T-cell (primary cell): ENCODE measurements at places on chromosomes 13 and 19. TPM values are rescaled to one million over a fixed set of nuclear protein-coding genes. Genes with fewer than 3 reads are reported as not detected.

GRCh38 chr19:40798683-40799557, at the start of gene EGLN2:
EGLN2 (plus strand) TSS chr19:40799191; CDS start chr19:40800573, 1,382 bp downstream.
- no peaks in the 10 kb centered on the region for H3K27me3 ChIP-seq
- H3K27ac ChIP-seq = peak within 1 kb of the TSS; percentile 99
- peaks cover 33% of the 10 kb centered on the region for H3K4me1 ChIP-seq
- peak within 1 kb of the TSS; percentile 90 for H3K4me3 ChIP-seq

GRCh38 chr13:57739089-57739488, 107.5 kb downstream of the PCDH17 start:
- H3K4me1 ChIP-seq = no peaks in the 10 kb centered on the region
- DNase-seq = no peak
- no peaks in the 10 kb centered on the region for H3K36me3 ChIP-seq
- H3K27me3 ChIP-seq = no peaks in the 10 kb centered on the region

DNA sequence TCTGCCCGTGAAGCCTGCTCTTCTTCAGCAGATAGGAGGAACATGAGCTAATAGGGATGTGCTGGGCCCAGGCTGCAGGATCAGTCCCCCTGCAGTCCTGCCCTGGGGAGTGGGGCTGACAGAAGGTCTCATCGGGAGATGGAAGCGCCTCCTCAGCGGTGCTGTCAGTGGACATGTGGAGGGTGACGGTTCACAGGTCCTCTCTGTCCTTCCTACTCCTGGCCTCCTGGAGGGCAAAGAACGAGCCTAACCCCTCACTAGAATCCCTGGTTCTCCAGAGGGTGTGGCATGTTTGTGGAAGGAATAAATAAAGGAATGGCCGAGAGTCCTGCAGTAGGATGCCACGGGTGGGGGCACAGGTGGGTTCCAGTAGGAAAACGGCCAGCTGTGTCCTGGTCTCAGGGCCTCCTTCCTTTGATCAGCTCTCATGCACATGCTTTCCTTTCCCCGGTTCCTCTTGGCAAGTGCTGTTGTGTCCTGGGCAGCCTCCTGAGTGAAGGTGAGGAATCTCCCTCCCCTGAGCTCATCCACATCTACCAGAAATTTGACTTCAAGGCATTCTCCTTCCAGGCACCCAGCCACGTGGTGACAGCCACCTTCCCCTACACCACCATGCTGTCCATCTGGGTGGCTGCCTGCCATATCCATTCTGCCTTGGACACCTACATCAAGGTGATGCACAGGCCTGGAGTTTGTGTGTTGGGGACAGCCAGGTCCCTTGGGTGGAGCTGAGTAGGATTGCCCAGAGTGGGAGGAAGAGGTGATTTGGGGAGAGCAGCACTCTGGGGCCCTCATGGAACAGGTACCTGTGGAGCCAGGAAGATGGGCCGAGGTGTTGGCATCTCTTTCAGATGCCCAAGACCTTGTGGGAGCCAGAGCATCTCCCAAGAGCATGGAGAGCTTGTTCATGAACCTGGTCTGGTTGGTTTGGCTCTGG, 28.6 kb upstream of the ZNF492 start:
- no peak overlapping the region for H3K27ac ChIP-seq
- H3K4me1 ChIP-seq = no peaks in the 10 kb centered on the region
- H3K27me3 ChIP-seq = no peaks in the 10 kb centered on the region
- no peaks in the 10 kb centered on the region for H3K36me3 ChIP-seq
- H3K4me3 ChIP-seq = no peak overlapping the region
- DNase-seq = no peak

The CD70 gene
- 1.9 TPM for total RNA-seq

DNA sequence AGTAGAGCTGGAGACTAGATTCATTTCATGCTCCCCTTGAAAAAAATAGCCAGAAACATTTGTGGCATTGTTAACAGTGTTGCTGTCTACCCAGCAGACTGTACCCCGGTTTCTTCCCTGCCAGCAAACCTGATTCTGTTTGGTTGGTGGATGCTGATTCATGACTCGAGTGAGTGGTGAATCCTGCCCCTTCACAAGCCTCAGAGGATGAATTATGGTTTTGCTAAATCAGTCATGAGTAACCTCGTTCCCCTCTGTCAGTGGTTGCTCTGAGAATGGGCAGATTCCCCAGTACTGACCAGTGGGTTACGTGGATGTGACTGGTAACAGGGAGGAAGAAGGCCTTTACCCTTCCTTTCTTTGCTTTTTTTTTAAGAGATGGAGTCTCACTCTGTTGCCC, 10.1 kb downstream of the NLRP12 start:
- peaks cover 7% of the 10 kb centered on the region for H3K27me3 ChIP-seq
- no peak for DNase-seq
- no peak overlapping the region for H3K4me3 ChIP-seq
- no peaks in the 10 kb centered on the region for H3K4me1 ChIP-seq
- H3K36me3 ChIP-seq = no peaks in the 10 kb centered on the region

The WDR88 gene
- not detected for total RNA-seq

The PSG2 gene
- total RNA-seq = not detected

- peaks cover 12% of the 10 kb centered on the region for H3K4me1 ChIP-seq
- no peaks in the 10 kb centered on the region for H3K36me3 ChIP-seq
- DNase-seq = no peak
- no peak overlapping the region for H3K27ac ChIP-seq
Observed at GRCh38 chr19:20235156-20235555, 68.1 kb downstream of the ZNF486 start.

DNA sequence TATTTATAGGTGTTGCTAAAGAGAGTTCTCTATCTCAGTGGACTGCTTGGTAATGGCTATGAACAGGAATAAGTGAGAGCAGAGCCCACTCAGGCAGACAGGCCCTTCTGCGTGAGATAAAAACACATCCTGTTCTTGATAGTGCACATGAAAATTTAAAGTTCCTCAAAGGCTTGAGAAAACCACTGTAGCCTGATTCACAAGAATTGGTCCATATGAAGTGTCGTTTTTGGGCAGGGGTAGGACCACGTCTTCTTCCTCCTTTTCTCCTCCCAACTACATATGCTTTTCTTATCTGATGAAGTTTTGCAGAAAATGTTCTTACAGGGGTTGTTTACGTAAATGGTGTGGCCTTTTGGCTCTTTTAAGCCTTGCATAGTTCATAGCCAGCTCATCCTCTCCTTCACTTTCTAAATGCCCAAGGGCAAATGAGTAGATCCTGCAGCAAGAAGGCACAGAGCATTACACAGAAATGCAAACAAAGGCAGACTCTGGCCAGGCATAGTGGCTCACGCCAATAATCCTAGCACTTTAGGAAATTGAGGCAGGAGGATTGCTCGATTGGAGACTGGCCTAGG, 53.8 kb downstream of the RNF6 start:
- no peaks in the 10 kb centered on the region for H3K36me3 ChIP-seq
- no peaks in the 10 kb centered on the region for H3K4me1 ChIP-seq
- no peak overlapping the region for H3K4me3 ChIP-seq
- H3K27ac ChIP-seq = no peak overlapping the region
- peaks cover 9% of the 10 kb centered on the region for H3K27me3 ChIP-seq
- no peak for DNase-seq

The APBA3 gene
- 78.2 TPM for total RNA-seq

The GJB6 gene
- total RNA-seq = 5.2 TPM

The CNMD gene
- total RNA-seq = not detected

DNA sequence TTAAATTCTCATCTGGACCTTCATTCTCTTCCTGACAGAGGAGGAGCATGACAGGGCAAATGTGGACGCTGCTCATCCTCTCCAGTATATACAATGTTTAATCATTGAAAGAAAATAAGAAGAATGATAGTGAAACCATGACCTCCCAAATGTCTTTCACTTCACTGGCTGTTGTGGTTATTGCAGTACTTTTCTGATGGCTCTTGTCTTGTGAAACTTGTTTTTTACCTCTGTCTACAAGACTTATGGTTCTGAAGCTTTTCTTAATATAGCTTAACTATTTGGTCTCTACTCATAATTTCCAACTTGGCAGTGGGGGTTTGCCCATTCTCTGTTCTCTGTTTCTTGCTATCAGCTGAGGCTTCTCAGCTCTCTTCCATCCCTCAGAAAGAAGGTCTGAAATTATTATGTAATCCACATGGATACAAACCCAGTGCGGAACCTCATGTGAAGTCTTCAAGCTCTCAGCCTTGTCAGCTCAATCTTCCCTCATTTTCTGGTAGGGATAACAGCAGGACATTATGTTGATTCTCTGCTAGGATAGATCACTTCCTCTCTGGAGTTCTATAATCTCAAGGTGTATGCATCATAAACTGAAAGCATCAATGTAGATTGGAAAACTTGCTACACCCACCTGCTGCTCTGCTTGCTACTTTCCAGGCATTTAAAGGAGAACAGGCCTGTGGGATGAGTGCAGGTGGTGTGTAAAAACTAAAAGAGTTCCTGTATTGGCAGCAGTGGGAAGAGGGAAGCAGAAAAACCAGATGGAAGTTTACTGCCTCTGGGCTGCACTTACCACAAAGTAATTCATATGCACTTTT, 250.3 kb upstream of the HTR2A start:
- H3K36me3 ChIP-seq = no peaks in the 10 kb centered on the region
- H3K27ac ChIP-seq = no peak overlapping the region
- no peaks in the 10 kb centered on the region for H3K27me3 ChIP-seq
- no peak for DNase-seq

DNA sequence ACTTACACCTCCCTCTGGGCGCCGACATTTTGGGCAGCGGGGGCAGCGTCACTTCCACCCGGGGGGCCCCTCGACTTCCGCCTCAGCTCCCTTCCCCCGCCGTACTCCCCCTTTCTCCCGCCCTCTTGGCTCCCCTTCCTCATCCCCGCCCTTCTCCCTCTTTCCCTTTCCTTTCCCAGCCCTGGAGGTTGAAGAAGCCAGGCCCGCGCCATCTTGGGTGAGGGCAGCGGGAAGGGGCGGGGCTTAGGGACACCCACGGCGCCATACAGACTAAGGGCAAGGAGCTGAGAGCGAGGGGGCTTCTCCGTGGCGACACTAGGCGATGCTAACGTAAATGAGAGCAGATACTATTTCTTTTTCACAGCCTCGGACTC, at the start of gene FIZ1:
Gene FIZ1, minus strand, starts transcription at position 50 of the 374 bp plus-strand sequence. CDS start 1,652 bp downstream, outside the sequence.
- peaks cover 31% of the 10 kb centered on the region for H3K4me1 ChIP-seq
- peaks cover 22% of the 10 kb centered on the region for H3K36me3 ChIP-seq
- H3K27ac ChIP-seq = peak within 1 kb of the TSS; percentile 97
- H3K27me3 ChIP-seq = no peaks in the 10 kb centered on the region
- DNase-seq = peak; percentile 94

- no peaks in the 10 kb centered on the region for H3K27me3 ChIP-seq
- no peak overlapping the region for H3K4me3 ChIP-seq
- no peaks in the 10 kb centered on the region for H3K4me1 ChIP-seq
- H3K36me3 ChIP-seq = no peaks in the 10 kb centered on the region
- H3K27ac ChIP-seq = no peak overlapping the region
Observed at GRCh38 chr13:59178344-59178743, 985.4 kb downstream of the DIAPH3 start.

The B3GNT3 gene
- 1.2 TPM for total RNA-seq

DNA sequence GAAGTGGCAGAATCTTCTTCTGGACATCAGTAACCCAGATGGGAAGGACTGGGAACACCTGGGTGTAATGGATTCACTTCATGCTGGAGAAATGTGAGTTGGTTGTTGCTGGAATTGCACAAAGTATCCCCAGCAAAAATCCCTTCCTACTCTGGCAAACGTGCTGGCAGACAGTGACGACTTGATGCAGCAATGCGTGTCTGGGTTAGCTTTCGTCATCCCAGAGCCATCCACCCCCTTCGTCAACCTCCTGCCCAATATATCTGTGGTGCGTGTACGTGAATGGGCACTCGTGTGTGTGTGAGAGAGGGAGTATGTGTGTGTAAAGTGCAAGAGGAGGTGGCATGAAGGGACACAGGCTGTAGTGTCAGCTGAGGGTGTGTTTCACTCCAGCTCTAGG, 70.9 kb downstream of the TM9SF2 start:
- no peak overlapping the region for H3K4me3 ChIP-seq
- no peak for DNase-seq

GRCh38 chr13:46553521-46553885, 533 bp downstream of the LRCH1 start:
- DNase-seq = peak; percentile 10
- peak overlapping the region; percentile 94 for H3K4me3 ChIP-seq
- peak overlapping the region; percentile 93 for H3K27ac ChIP-seq
- H3K27me3 ChIP-seq = peaks cover 6% of the 10 kb centered on the region

DNA sequence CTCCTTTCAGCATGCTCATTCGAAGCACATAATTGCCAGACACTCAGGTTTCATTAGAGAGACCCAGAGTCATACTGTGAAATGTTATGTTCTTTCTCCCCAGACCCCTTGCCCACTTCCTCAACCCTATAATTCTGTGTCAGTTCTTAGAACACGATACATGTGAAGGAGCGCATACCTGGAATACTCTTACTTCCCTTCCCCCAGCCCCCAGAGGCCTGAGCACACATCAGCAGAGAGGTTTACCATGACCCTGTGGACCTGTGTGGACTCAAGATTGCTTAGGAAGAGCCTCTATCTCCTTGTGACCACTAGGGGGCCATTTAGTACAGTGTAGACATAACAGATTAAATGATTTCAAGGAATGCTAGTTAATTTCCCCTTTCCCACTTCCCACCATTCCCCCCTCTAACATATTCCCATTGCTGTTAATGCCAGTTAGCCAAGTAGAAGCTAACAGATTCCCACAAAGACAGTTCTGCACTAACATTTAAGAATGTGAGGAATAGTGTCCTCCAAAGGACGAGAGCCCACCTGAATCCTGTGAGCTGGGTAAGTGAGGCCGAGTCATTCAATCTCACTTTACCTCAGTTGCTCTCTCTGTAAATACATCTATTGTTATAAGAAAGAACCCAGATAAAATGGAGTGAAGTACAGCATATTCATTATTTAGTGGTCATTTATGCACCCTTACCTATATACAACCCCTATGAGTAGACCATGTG, 154.2 kb upstream of the MAB21L1 start:
- H3K4me1 ChIP-seq = no peaks in the 10 kb centered on the region
- no peaks in the 10 kb centered on the region for H3K27me3 ChIP-seq
- no peak for DNase-seq
- no peaks in the 10 kb centered on the region for H3K36me3 ChIP-seq
- H3K4me3 ChIP-seq = no peak overlapping the region
- no peak overlapping the region for H3K27ac ChIP-seq

GRCh38 chr13:33556828-33557227, 261.1 kb upstream of the RFC3 start:
- H3K4me1 ChIP-seq = no peaks in the 10 kb centered on the region
- no peaks in the 10 kb centered on the region for H3K27me3 ChIP-seq
- no peak overlapping the region for H3K27ac ChIP-seq
- DNase-seq = no peak
- no peaks in the 10 kb centered on the region for H3K36me3 ChIP-seq

The TINCR gene
- total RNA-seq = 2.7 TPM

DNA sequence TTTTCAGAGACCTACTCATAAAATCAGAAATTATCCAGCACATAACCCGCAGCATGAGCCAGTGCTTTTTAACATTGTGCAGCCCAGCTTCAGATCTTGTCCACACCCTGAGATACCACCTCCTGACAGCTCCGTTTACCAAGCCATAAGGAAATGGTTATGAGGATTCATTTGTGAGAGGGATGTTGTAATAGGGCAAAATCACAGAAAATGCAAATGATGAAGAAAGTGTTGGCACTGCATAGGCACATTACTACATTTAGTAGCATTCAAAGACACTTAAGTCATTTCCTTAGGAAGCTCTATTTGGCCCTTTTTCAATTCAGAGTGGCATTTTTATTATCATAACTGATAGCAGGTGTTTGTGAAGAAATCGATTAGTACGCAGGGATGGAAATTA, 277.5 kb downstream of the DNAJC15 start:
- H3K27me3 ChIP-seq = peaks cover 3% of the 10 kb centered on the region
- H3K4me1 ChIP-seq = no peaks in the 10 kb centered on the region
- no peak for DNase-seq
- H3K4me3 ChIP-seq = no peak overlapping the region
